Dorsolateral prefrontal cortex (tissue), 122 donors: ENCODE measurements at places on chromosomes 1 and 21.

DNA sequence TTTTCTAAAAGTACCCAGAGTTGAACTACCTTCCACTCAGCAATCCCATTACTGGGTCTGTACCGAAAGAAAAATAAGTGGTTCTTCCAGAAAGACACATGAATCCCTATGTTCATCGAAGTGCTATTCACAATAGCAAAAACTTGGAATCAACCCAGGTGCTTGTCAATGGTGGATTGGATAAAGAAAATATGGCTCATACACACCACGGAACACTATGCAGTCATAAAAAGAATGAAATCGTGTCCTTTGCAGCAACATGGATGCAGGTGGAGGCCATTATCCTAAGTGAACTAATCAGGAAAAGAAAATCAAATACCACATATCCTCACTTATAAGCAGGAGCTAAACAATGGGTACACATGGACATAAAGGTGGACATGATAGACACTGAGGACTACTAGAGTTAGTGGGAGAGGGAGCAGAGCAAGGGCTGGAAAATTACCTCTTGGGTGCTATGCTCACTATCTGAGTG is 32.9 kb upstream of the JUN start:
- no peak for DNase-seq

DNA sequence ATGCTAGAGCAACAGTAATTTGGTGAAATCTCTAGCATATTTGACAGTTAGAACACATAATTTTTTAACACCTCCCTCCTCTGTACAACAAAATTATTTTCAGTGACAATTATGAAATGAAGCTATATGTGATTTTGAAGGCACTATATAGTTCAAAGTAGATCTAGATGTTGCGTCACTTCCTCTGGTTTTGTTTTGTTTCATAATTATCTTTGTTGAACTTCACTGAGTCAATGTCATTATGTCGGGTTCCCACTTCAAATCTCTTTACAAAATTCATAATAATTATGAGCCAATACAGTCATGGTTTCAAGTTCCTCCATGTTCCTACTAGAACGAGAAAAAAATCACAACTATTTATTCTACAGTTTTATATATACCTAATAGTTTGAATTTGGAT is 254.8 kb upstream of the PLXNA2 start:
- no peak for DNase-seq

DNA sequence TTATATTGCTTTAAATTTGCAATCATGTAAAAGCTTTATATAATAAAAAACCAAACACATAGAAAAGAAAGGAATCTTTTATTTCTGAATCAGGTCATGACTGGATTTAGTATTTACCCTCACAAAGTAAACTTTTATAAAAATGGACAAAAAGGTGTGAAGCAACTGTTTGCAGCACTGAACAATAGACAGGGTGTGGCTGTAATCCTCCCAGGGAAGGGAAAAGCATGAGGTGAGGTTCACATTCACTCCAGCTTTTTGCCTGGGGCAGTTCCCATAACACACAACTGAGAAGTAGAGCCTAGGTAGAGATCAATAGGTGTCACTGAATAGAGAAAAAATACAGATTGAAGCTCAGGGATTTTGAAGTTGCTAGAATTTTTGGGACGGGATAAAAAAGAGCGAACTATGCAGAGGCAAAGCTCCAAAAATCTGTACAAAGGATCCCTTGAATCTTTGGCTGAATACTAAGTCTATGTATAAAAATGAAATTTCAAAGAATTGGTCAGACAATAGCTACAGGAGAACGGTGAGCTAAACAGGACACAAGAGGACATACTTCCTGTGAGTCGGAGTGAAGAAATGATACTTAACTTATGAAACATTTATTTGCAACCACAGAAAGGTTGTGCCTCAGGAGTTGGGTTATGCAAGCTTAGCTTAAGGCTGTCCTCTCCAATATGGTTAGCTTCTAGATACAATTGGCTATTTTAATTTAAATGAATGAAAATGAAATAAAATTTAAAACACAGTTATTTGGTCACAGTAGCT is 162.0 kb upstream of the ZP4 start:
- DNase-seq = no peak

DNA sequence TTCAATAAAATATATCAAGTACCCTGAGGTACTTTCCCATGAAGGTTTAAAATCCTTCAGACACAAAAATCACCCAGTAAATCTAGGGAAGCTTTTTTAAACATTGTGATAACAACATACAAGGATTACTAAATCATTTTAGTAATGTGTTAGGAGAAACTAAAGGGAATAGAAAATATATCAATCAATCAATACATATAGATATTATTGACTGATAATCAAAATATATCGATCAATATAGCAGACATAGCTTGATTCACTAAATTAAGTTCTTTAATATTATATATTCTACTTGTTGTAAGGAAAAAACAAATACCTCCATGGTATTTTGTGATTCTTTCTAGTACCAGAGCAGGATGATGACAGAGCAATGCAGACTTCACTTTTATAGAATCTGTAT is 35.2 kb downstream of the MAP3K21 start:
- no peak for DNase-seq

GRCh38 chr21:26169611-26170470 is 729 bp downstream of the APP start:
- peak; percentile 71 for DNase-seq

DNA sequence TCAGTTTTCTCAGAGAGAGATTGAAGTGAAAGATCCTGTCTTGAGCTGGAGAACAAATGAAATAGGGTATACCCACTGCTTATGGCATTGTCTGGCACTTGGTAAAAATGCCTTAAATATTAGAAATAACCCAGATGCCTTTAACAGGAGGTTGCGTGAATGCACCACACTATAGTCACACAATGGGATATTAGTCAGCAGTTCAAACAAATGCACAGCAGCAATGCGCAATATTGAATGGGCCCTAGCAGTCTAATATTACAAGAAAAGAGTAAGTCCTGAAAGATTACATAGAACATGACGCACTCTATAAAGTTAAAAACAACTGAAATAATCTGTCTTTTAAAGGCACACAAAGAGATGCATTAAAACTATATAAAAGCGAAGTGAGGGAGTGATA is 161.1 kb downstream of the EDEM3 start:
- DNase-seq = no peak

DNA sequence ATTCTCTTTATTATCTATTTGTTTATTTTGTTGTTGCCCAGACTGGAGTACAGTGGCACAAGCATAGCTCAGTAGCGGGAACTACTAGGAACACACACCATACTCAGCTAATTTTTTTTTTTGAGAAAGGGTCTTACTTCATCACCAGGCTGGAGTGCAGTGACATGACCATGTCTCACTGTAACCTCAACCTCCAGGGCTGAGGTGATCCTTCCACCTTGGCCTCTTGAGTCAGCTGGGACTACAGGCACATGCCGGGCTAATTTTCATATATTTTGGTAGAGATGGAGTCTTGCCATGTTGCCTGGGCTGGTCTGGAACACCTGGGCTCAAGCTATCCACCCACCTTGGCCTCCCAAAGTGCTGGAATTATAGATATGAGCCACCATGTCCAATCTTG is 5.3 kb upstream of the TXNIP start:
- no peak for DNase-seq
